ENCODE measurements at places on chromosomes 2 and 18. TPM values are rescaled to one million over a fixed set of nuclear protein-coding genes. Genes with fewer than 3 reads are reported as not detected.

GRCh38 chr2:163656622-163657280, 79.1 kb downstream of the FIGN start:
- DNase-seq, result no peak

DNA sequence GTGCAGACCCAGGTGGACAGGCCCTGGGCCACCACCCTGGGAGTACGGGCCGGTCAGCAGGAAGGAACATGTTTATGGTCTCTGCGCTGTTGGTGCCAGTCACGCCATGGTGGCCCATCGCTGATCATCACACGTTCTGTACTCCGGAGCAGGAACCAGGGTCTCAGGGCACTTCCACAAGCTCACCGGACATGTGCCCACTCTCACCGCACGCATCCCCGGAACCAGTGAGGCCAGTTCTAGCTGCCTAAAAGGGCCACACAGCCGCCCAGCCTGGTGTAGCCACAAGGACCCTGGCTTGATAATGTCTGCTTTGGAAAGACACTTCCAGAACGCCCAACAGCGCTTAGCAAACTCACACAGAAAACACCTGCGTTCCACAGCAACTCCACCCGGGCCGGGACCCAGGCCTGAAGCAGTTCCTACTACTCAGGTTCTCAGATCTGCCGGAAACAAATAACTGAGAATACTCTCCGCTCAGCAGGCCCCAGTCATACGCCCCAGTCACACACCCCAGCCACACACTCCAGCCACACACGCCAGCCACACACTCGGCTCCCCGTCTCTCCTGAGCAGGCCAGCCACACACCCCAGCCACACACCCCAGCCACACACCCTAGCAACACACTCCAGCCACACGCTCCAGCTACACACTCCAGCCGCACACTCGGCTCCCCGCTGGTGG, 123.3 kb downstream of the HDAC4 start:
- no peak for DNase-seq

- DNase-seq, result no peak
Measured at GRCh38 chr2:239369631-239370161, 31.1 kb downstream of the HDAC4 start.

DNA sequence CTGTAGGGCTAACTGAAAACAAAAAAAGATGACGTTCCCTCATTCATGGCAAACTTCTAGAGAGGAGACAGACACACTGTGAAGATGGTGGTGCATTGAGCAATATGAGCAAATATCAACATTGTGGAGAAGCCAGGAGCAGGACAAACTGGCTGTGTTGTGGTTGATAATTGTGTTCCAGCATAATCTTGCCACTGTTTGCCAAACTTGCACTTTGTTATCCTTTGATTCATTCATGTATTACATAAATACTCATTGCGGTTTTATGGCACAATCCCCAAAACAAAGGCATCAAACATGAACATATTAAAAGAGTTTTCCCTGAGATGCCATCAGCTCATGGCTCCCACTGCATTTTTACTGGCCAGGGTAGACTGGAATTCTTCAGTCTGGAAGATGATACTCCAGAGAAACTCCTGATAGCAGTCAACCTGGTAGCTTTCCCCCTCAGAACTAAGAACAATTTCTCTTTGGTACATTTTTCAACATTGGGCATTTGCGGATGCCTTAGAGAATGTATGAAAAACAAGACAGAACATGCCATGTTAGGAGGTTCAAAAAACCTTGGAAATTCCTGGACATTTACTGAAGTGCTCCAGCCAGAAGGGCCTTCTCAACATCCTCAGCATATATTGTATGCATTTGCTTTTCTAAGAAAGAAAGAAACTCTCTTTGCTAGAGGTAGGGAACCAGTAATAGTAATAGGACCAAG, 487.4 kb upstream of the CELF4 start:
- DNase-seq, result no peak

DNA sequence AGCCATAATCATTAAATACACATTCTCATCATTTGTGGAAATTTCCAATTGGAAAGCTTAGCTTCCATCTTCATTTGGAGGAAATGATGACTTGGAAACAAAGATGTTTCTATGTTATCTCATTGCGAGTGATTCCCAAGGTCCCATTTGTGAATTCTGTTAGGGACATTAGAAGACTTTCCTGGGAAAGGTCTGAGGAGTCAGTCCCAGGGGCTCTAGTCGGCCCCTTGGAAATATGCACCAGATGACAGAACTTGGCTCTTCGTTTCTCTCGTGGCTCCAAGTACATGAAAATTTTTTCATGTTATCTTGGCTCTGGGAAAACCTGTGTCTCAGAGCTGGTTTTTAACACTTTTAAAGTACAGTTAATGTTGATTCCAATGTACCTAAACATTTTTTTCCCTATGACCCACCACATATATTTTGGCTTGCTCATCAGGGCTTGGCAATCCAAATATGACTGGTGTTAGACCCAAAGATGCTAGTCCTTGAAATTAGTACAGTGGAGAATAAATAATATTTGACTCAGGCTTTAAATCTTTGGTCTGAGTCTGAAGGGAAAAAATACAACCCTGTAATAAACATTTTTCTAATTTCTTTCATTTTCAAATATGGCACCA, 15.4 kb upstream of the CAVIN2 start:
- DNase-seq, result no peak

DNA sequence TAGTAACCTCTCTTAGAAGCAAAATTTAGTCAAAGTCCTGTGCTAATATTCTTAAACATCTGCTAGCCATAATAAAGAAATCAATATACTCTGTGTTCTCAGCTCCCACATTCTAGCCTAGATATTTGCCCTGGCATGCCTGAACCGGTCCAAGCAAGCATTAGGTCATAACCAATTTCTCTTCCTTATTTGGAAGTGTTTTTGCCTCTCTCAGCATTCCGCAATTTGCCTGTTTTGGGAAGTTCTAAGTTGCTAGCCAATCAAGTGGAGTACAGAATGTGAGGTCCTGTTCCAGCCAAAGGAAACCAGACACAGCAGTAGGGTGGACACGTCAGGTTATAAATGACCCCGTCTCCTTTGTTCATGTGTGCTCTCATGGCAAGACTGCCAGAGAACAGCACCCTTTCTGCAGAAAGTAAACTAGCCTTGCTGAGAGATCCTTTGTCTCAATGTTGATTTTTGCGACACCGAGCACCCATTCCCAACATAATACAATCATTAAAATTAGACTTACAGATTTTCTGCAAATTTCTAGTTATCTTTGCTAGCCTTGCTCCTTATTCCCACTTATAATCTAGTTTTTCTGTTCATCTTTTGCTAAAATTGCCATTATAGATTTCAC, 13.0 kb upstream of the SULT1C4 start:
- peak; percentile 41 for DNase-seq

Gene SEMA4F
- 7.6 TPM for total RNA-seq

Gene SGPP2
- total RNA-seq, result 7.5 TPM

Gene GALNT5
- total RNA-seq, result 0.81 TPM

Gene COL6A3
- total RNA-seq, result 0.41 TPM

Gene CD8B2
- total RNA-seq, result not detected
